ENCODE measurements at places on chromosomes 5 and 9. TPM values are rescaled to one million over a fixed set of nuclear protein-coding genes. Genes with fewer than 3 reads are reported as not detected.

The LIFR gene
- total RNA-seq = 62.4 TPM

The FOXI1 gene
- not detected for total RNA-seq

GRCh38 chr5:57845025-57845424 is 362.4 kb upstream of the ACTBL2 start:
- no peak for DNase-seq

The GABRP gene
- not detected for total RNA-seq

GRCh38 chr5:129094087-129094923 is at the start of gene ISOC1:
Gene ISOC1, plus strand, starts transcription at chr5:129094749. Its CDS starts 18 bp downstream, at chr5:129094767.
- DNase-seq = peak; percentile 87

The GCNT1 gene
- total RNA-seq = 0.55 TPM

DNA sequence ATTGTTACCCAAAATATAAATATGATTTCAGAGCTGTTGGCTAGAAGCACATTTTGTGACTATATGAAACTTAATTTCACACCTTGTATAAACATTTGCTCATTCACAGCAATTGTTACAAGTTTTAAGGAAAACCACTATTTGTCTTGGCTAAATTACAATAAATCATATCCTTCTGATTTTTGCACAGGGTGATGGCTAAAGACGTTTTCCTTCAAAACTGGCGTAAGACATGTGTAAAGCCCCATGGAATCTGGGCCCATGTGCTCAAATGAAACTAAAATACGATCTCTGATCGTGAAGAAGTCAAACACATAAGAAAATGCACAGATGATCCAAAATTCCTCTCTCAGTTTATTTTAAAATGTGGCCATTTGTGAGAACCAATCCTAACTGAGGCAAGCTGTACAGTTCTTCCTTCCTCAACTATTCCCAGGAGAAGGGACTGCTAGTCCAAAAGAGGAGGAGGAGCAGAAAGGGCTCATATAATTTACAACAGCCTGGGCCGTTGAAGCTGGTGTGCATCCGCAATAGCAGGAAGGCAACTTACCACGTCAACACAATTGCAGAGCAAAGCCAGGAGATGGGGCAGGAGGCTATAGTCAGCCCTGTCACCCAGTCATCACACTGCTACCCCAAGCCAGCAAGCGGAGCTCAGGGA is 98.4 kb downstream of the MED27 start:
- no peak for DNase-seq

GRCh38 chr9:108861464-108861863 is 602 bp upstream of the ACTL7A start:
- DNase-seq = no peak

- DNase-seq = no peak
Measured at GRCh38 chr5:118921866-118922265, 66.5 kb downstream of the DTWD2 start.

DNA sequence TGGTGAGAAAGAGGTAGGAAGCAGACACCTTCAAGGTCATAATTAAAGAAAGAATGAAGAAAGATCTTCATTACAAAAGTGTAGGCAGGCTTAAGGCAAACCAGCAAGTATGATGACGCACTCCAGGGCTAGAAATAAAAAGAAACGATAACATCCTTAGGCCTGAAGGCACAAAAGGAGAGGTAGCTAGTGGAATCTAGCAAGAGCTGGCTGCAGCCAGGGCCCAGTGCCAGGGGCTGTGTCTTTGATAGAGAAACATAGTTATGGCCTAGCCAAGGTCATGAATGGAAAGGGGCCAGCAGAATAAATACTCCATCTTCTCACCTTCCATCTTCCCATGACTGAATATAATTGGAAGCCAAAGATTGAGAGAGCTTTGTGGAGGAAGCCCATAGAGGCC is 6.8 kb upstream of the SH3TC2 start:
- no peak for DNase-seq

DNA sequence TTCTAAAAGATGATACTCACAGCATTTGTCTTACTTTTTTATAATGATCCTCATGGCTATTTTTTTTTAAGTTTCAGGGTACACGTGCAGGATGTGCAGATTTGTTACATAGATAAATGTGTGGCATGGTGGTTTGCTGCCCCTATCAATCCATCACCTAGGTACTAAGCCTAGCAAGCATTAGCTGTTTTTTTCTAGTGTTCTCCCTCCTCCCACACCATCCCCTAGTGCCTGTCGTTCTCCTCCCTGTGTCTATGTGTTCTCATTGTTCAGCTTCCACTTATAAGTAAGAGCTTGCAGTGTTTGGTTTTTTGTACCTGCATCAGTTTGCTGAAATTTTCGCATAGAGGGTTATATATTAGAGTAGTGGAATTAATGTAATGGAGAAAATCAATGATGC is 189.1 kb upstream of the CDH12 start:
- DNase-seq = no peak

- no peak for DNase-seq
Measured at GRCh38 chr9:134518004-134518606, 123.5 kb upstream of the COL5A1 start.

- no peak for DNase-seq
Measured at GRCh38 chr9:86809151-86809550, 138.2 kb downstream of the GAS1 start.

The GDA gene
- 311 TPM for total RNA-seq

- peak; percentile 38 for DNase-seq
Measured at GRCh38 chr9:34457266-34458012, 931 bp downstream of the FAM219A start.

DNA sequence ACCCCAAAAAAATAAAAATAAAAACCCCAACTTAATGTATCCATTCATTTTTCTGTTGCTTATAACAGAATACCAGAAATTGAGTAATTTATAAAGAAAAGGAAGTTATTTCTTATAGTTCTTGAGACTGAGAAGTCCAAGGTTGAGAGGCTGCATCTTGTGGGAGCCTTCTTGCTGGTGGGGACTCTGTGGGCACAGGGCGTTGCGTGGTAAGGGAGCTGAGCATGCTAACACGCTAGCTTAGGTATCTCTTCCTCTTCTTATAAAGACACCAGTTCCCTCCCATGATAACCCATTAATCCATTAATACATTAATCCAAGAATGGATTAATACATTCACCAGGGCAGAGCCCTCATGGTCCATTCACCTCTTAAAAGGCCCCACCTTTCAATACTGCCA is 150.9 kb downstream of the ZSWIM6 start:
- no peak for DNase-seq

The AQP7 gene
- not detected for total RNA-seq

The SOWAHA gene
- not detected for total RNA-seq

DNA sequence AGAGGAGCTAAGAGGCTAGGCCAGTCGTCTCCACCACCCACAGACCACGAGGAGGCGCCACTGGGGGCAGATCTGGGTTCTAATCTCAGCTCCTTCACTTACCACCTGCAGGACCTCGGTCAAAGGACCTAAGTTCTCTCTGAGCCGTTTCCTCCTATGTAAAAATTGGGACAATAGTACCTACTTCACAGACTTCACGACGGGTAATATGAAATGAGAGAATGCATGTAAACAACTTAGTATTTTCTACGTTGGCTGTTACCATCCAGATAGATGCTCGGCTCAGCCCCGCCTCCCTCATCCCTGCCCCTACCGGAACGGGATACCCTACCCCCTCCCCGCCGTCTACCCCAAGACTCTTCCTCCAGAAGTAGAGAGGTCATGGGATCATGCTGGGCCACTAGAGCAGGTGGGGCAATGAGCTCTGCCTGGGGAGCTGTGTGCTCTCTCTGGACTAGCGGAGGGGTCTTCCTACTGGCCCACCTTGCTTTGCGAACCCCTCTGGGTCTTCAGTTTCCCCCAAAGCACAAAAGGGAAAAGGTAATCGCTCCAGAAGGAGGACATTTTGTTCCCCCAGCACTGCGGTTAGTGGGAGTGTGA is 541 bp downstream of the GNPDA1 start:
- DNase-seq = peak; percentile 45

DNA sequence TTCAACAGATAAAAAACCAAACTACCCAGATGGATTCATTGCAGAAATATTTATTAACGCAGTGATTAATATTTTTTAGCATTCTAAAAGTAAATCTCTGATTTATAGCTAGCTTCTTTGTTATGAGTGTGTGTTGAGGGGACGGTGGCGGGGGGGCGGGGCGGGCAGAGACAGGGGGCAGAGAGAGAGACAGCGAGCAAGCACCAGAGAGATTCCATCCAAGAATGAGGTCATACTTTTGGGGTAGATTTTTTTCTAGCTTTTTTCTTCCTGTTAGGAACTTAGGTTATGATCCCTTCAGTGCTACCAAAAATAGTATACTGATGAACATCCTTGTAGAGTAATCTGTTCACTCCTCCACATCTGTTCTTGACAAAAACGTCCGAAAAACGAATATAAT is 500 bp upstream of the ZNF883 start:
- DNase-seq = no peak

GRCh38 chr5:106113922-106114321 is 1556.8 kb downstream of the EFNA5 start:
- no peak for DNase-seq

GRCh38 chr5:108334225-108334624 is 47.7 kb downstream of the FBXL17 start:
- no peak for DNase-seq

DNA sequence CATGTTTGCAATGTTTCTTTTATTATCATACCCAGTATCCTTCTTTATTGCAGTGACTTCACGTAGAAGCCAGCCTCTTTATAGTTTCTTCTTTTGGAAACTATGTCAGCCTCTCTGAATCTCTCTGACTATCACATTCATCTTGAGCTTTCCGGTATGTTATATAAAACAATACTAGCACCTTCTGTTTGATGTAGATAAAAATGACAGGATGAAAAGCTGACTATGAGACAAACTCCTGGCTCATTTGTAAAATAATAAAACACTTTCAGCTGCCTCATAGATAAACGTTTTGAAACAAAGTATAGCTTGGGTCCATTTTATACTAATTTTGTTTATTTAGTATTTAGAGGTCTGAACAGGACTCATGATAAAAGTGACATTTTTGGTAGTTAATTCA is 1145.4 kb upstream of the NUDT12 start:
- DNase-seq = no peak

The FABP6 gene
- 2.2 TPM for total RNA-seq

The ASTN2 gene
- total RNA-seq = 10.1 TPM

The ETF1 gene
- total RNA-seq = 153 TPM

DNA sequence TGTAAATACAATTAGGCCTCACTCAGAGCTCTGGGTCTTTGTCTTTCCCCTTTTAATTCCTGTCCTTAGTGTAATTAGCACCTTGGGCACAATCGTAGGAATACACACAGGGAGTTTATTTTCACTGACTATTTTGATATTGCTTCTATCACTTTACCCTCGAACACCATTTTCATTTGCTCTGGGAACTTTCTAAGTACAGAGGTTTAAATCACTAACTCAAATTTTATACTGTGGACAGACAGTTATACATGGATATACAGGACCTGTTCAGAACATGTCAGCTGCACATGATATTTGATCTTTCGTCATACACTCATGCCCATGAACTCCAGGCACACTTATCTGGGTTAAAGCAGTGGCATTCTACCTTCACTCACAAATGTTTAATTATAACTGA is 217.8 kb upstream of the TMEM161B start:
- no peak for DNase-seq

DNA sequence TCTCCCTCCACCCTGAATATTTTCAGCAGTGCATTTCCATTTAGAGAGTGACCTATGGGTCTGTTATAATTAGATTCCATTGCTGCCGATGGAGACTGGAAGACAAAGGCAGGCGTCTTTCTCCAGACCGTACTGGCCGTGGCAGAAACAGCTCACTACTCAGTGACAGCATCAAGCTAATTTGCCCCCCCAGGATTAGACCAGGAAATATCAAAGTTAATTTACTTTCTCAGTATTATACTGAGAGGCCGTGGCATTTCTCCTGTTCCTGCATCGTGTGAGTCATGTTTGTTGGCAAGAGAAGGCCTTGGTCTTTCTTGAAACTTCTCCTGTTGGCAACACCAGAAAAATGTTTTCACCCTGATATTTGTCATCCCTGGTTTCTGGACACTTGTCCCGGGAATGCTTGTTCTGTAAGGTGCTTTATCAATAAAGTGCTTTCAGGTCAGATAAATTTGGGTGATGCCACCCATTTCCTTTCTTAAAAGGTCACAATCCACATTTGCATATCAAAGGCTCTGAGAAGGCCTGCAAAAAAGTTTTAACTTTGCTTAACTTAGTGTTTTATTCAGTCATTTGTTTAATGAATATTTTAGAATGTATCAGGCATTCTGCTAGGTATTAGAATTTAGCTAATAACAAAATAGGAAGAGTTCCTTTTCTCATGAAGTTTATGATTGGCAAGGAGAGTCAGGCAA is 28.4 kb downstream of the SV2C start:
- no peak for DNase-seq

- DNase-seq = no peak
Measured at GRCh38 chr5:154541553-154541952, 63.5 kb upstream of the HAND1 start.

DNA sequence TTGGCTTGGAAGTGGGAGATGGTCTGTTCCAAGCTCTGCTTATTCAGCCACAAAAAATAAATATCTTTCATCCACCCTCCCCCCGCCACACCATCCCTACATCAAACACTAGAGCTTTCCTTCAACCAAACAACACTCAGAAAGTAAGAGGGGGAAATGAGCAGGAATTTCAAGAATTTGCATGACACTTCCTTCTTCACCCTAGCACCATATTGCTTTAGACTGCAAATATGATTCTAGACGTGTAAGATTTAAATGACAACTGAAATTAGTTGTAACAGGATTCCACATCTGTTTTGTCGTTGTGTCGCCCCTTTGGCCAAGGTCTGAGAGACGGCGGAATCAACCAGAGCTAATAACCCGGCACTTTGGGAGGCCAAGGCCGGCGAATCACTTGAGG is 88.5 kb downstream of the NDFIP1 start:
- no peak for DNase-seq

The PCDHGA5 gene
- total RNA-seq = 0.62 TPM

GRCh38 chr9:88741335-88741734 is 206.4 kb downstream of the NXNL2 start:
- DNase-seq = peak; percentile 6

The EGFL7 gene
- 77.2 TPM for total RNA-seq

The ISL1 gene
- not detected for total RNA-seq

DNA sequence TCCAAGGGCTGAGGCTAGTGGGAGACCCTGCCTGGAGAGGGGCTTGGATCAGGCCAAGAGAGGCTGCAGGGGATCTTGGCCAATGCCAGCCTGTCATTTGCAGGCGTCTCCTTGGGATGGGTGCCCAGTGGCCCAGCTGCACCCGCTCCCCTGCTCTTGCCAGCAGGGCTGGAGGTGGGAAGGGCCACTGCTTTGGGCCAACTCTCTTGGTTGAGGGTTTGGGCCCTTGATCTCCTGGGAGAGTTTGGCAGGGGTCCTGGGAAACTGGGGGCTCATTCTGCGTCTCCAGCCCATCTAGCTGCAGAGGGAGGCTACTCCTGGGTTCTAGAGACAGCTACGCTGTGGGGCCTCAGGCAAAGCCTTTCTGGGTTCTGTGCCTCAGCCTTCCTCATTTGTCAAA is 10.5 kb downstream of the PSD2 start:
- no peak for DNase-seq

The ECSCR gene
- total RNA-seq = not detected

DNA sequence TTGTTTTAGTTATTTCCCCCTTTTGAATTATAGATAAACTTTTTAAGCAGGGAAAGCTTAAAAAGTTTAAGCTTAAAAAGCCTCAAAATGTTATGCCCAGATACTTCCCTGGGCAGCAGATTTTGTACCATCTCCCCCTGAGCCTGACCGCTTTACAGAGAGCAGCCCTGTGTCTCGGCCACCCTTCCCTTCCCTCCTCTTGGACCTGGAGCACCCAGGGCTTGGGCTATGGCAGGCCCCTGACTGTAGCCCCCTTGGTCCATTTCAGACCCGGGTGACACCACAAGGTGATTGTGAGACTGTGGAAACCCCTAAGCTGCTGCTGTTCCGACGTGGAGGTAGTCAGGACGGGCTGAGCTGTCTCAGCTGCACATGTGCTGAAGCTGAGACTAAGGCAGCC is 97.7 kb downstream of the RALGPS1 start:
- DNase-seq = no peak

The GPR150 gene
- total RNA-seq = not detected

Data from NCI-H460 (cell line).